Regular cardiac myocyte (primary cell): ENCODE measurements at places on chromosomes 7 and 10. TPM values are rescaled to one million over a fixed set of nuclear protein-coding genes. Genes with fewer than 3 reads are reported as not detected.

The LEP gene
- total RNA-seq: 8.2 TPM in 1 of 2 replicates, not detected in the other

The CARD11 gene
- total RNA-seq: 0.28 and 0.38 TPM in 2 replicates

The ENTPD1 gene
- 0.58 and 4.2 TPM in 2 replicates for total RNA-seq

The MBLAC1 gene
- total RNA-seq: 2.5 and 4.2 TPM in 2 replicates

The OR2A42 gene
- under 0.01 TPM in 1 of 2 replicates, not detected in the other for total RNA-seq

The DKK1 gene
- 90.5 and 174 TPM in 2 replicates for total RNA-seq

The TLX1 gene
- total RNA-seq: not detected in 2 replicates
